ENCODE measurements at places on chromosomes 6 and 20.

DNA sequence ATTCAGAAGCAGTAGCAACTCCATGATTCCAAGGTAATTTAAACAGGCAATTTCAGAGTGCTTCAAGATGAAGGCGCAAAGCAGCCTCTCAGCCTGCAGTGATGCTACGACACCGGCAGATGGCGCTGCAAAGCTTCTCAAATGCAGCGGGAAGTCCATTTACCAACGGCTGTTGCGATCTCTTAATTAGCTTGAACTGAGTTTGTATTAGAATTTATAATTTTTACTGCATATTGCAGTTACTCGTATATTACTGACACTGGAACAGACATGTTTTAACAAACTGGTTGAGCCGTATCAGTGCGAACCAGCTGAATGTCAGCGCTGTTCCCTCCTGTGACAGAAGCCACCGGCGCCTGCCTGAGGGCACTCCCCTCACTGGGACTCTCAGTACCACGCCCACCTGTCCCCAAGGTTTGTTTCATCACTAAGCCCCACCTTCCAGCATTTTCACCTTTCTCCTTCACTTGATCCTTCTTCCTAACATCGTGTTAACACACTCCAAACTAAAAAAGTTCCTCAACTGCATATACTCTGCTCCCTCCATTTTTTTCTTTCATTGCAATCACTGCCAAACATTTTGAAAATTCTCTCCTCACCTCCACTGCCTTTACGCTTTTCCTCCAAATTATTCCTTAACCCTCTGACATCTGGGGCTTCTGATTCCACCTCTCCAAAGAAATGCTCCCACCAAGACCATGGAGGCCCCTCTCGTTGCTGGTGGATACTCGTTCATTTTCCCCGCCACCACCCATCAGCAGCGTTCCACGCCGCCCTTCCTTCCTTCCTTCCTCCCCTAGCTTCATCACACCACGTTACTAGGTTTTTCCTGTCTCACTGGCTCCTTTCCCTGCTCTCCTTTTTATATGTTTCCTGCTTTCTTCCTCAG is 14.5 kb downstream of the GNL1 start:
- DNase-seq, result peak; percentile 63

- peak; percentile 20 for DNase-seq
These were observed 15.7 kb upstream of the SAYSD1 start for GRCh38 chr6:39130691-39131090.

DNA sequence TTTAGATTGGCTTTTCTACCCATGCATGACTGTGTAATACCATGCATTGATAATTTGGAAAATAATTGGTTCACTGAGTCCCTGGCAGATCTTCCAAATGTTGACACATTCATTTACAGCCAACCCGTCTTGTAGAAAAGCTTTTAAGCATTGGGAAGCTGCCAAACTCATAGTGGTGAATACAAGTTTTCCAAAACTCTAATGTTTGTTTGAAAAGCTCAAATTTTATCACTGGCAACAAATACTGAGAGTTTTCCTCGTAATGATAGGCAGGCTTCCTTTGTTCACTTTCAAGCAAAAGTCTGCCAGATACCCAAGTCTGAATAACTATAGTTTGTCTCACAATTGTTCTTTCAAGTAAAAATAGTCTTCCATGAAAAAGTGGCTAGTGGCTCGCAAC is 143.0 kb downstream of the FIG4 start:
- DNase-seq, result no peak

DNA sequence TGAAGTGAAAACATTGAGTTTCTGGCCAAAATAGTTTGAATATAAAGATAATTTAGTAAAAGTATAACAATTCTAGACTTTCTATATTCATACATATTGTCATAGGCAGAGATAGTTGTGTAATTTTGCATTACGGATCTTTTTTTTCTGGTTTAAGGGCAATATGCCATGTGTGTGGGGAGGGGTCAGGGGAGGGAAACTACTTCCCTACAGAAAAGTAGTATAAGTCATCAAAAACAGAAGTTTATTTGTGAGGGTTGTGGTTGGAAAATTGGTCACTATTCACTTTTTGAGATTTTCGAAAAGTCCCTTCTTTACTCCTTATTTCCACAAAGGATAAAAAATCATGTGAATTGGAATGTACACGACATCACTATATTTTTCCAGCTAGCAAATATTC is 288.2 kb upstream of the PREP start:
- no peak for DNase-seq

DNA sequence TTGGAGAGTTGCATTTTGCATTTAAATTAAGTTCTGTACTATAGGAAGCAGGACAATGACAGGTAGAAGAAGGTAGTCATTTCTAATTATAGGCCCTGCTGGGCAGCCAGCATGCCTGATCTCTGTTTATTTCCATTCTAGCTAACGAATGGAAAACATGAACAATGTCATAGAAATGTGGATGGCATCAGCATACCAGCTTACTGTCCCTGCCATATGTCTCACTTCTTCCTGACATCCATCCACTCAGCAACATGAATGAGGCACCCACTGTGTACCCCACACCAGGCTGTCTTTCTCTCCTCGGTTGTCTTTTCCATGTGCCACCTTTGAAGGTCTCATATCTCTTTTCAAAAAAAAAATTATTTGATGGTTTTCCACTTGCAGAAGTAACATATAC is 11.1 kb downstream of the ADTRP start:
- no peak for DNase-seq

- DNase-seq, result peak; percentile 96
These were observed 115.1 kb downstream of the QKI start for GRCh38 chr6:163529605-163530004.

DNA sequence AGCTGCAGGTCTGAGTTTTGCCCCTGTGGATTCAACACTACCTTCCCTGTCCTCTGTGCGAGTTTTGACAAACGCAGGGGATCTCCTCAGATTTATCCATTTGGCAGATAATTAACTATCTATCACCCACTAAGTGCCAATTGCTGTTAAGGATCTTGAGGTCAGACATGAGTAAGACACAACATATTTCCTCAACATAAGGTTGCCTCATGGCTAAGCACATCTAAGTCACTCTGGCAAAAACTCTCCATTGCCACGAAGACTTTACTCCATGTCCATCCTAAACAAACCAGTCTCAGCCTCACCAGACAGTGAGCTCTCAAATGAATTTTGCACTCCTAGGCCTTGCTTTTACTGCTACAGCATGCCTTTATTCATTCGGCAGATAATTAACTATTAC is 408.4 kb downstream of the MAFB start:
- no peak for DNase-seq

- no peak for DNase-seq
These were observed 42.1 kb downstream of the VAPB start for GRCh38 chr20:58431134-58431533.

DNA sequence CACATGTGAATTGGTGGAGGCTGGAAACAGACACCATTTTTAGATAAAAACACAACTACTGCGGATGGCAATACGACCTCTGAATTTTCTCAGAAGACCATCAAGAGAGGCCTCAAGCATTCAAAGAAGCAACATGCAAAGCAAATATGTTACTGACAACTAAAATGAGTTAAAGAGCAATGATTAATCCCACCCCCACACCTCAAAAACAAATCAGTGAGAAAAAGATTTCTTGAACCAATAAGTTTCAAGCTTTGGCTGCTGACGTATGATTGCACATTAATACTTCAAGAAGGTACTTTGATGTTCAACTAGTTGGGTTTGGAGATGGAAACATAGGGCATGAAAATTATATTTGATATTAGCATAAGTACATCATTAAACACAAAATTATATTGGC is 982 bp downstream of the MMUT start:
- no peak for DNase-seq

DNA sequence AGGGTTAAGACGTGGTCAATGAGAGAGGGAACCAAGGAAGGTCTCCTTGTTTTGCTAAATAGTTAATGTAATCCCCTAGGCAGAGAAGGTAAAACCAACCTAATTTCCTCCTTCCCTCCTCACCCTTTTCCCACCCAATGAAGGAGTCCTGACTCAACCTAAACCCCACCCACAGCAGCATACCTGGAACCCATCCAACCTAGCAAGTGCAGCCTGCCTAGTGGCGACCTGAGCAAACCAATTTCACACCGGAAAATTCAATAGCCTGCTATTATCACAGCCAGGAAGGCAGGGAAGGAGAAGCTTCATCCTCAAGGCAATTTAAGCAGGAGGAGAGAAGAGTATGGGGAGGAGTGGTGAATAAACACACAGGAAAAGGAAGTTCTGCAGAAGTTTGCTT is 46.9 kb downstream of the OSTM1 start:
- DNase-seq, result no peak

DNA sequence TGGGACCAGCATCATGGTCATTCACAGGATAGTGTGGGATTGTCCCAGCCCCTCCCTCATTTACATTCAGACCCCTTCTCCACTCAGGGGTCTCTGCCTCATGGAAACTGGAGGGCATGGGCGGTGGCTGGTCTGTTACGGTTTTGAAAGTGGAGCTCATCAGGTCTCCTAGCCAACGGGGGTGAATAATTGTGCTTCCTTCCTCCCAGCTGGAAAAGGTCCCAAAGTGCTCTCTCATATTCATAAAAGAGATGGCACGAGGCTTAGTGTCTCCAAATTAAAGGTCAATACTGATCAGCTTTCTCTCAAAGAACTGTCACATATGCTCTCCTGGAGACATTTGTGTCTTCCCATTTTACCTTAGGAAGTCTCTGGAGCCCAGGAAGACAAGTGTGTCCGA is 19.9 kb downstream of the JARID2 start:
- DNase-seq, result no peak

DNA sequence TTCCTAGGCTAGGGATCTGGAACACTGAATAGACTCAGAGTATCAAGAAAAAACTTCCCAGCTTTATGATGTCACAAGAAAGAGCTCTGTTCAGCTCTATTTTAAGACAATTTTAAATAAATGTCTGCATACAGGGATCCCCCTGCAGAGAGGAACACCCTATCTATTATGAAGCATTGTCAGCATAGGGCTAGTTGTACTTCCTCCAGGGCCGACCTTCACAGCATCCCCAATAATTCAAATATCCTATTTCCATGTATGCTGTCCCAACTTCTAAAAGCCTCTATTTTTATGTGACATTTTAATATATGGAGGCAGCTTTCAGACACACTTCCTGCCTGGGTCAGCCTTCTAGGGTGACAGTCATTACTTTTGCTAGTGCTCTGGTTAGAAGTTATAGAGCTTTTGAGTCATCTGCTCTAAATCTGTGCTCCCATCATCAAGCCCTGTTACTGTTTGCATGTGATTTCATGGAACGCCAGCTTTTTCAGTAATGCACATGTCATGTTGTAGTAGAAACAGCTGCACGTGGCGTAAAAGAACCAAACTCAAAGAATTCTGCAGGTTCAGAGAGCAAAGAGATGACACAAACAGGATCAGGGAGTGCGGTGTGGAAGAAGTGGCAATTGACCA is 189.2 kb downstream of the ADGB start:
- no peak for DNase-seq
